ENCODE measurements at places on chromosomes 3 and 15.
A peak's percentile ranks its signal among the peaks of the same experiment; 100 is the strongest.

DNA sequence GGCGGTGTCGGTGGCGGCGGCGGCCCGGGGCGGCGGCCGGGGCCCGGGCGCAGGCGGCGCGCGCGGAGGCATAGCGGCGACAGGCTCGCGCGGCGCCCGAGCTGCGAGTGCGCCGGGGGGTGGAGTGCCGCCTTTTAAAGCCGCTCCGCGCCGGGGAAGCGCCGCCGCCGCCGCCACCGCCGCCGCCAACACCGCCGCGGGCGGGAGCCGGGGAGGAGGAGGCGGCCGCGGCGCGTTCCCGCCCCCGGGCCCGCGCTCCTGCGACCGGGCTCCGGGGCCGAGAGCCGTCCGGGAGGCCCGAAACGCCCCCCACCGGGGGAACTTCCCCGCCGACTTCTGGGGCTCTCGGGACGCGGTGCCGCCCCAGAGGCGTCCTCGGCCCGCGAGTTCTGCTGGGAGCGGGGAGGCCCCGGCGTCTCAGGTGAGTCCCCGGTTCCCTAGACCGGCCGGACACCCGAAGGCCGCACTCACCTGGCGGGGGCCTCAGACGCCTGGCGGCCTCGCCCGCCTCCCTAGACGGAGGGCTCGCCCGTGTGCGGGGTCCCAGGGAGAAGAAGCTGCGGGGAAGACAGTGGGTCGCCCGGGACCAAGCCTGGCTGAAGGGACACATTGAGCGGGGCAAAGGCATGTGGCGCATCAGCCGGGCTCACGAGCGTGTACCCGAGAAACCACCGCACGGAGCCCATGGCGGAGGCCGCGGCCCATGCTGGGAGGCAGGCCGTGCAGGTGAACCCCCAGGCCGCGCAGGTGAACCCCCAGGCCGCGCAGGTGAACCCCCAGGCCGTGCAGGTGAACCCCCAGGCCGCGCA is at the start of gene PCSK6:
TSS of gene PCSK6 (minus strand) at position 109 of the 809 bp plus-strand sequence. CDS start at position 72, 37 bp downstream.
- DNase-seq, result peak; percentile 41

GRCh38 chr3:46517016-46517783 is 19.4 kb downstream of the RTP3 start:
- peak; percentile 83 for DNase-seq

DNA sequence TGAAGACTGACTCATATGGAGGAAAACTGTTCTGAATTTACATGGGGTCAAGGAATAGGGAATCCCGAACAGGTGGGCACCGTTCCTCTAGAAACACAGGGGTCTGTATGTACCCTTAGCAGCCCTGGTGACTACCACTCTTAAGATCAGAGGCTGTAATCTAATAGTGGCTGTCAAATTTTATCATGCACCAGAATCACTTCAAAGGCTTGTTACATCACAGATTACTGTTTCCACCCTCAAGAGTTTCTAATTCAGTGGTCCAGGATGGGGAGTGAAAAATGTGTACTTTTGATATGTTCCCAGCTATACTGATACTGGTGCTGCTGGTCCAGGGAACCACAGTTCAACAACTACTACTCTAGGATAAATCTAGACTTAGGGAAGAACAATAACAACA is 27.9 kb downstream of the DYNC1LI1 start:
- no peak for DNase-seq

GRCh38 chr3:43691120-43691995 is 620 bp downstream of the ABHD5 start:
- DNase-seq, result peak; percentile 70

GRCh38 chr3:109430911-109431563 is 93.7 kb upstream of the DPPA4 start:
- DNase-seq, result no peak

- DNase-seq, result no peak
These were observed 32.5 kb downstream of the ITPR1 start for GRCh38 chr3:4525560-4526223.

DNA sequence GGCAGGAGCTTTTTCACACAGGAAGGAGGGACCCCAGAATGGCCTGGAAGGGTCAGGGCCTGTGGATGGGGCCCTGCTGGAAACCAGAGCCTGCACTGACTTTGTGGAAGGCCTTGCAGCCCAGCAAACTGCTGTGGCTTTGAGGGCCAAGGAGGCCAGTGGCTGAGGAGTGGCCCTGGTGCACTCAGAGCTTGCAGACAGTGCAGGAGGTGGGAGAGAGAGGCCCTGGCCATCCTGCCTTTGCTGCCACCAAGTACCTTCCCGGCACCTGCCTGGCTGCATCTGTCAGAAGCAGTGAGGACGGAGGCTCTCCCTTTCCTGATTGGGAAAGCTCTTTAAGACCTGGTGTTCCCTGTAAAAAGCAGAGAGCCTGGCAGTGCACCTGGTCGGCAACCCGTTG is 6.4 kb downstream of the PSTPIP1 start:
- no peak for DNase-seq

DNA sequence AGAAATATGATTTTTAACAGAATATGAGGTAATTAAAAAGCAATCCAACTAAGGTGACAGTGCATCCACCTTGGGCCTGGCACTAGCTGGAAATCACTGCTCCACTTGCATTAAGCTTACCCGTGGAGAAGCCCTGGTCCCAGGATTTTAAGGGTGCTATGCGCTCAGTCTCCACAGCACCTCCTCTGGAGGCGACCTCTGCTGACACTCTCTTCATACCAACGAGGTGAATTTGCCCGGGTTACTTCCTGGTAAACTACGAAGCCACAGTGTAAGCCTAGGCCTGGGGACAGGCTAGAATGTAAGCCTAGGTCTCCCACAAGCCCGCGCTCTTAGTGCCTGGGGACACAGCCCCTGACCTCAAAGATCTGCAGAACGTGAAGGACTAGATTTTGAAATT is 793 bp downstream of the APOD start:
- no peak for DNase-seq

- no peak for DNase-seq
These were observed 1.7 kb downstream of the TBC1D5 start for GRCh38 chr3:17740721-17741141.

DNA sequence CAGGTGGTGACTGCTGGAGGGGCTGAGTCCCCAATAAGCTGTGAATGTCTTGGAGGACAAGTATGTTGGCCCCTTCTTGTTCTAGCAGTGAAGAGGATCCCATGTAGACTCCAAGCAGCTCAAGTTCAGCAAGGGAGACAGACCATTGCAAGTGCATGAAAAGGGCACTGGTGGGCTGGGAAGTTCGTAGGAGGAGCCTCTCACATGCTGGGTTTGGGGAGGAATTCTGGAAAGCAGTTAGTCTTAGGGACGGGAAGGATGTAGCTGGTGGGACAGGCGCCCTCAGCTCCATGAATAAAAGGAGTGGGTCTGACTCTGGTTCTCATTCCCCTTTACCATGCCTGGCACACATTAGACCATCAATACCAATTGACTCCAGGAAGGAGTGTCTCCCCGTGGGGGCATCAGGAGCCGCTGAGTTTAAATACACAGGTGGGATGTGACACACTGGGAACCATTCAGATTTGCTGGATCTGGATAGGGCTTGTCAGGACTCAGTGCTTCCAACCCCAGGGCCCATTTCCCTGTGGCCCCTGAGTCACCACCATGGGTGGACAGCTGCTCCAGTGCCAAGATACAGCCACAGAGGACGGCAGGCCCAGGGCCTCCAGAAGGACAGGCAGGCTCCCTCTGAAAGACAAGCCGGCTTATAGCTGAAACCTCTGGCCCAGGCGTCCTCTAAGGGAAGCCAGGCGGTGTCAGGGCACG is 552 bp upstream of the XYLB start:
- no peak for DNase-seq

GRCh38 chr3:95418251-95418650 is 1355.4 kb downstream of the NSUN3 start:
- DNase-seq, result no peak

DNA sequence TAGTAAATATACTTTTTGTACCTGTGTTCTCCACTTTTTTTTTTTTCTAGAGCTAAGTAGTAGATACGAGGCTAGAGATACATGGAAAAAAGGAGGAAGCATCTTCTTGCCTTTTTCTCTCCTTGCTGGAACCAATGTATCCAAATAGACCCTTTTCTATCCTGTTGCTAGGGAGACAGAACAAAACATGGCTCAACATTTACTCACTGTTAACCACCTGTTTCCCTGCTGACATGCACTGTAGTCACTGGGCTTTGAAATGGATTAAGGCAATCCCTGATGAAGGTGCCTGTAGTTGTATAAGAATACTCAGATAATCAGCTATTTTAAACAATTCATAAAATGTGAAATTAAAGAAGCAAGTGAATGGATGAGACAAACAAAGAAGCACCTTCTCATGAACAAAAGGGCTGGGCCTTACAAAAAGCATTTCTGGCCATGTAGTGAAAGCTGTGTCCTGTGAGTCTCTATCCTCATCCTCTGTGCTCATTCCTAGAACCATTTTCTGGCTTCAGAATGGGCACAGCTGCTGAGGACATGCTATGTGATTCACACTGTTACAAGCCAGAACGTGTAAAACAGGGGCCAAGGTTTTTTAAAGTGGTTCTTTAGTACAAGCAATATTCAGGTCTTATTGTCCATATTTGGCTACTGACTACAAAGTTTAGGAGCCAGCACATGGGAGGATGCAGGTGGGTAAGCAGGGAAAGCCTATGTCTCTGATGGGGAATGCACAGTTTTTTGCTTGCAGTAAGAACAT is 100.4 kb upstream of the NDN start:
- DNase-seq, result no peak

GRCh38 chr3:99232696-99233095 is 331.2 kb upstream of the DCBLD2 start:
- no peak for DNase-seq
